Spinal cord (tissue), 10 donors: ENCODE measurements at places on chromosomes 5 and 9. TPM values are rescaled to one million over a fixed set of nuclear protein-coding genes. Genes with fewer than 3 reads are reported as not detected.

Gene TGFBI
- 171 TPM for total RNA-seq

Gene PCDHGA3
- total RNA-seq, result 9.2 TPM

Gene TAF11L10
- total RNA-seq, result not detected

Gene GCNT1
- 5.3 TPM for total RNA-seq

Gene ST8SIA4
- total RNA-seq, result 10.0 TPM

Gene LHX3
- not detected for total RNA-seq

GRCh38 chr5:63247651-63248050 lies 669.0 kb downstream of the LRRC70 start:
- H3K4me1 ChIP-seq, result no peaks in the 10 kb centered on the region
- H3K27me3 ChIP-seq, result no peaks in the 10 kb centered on the region
- no peak overlapping the region for H3K27ac ChIP-seq
- H3K36me3 ChIP-seq, result no peaks in the 10 kb centered on the region
- H3K4me3 ChIP-seq, result no peak overlapping the region
- no peak for DNase-seq

DNA sequence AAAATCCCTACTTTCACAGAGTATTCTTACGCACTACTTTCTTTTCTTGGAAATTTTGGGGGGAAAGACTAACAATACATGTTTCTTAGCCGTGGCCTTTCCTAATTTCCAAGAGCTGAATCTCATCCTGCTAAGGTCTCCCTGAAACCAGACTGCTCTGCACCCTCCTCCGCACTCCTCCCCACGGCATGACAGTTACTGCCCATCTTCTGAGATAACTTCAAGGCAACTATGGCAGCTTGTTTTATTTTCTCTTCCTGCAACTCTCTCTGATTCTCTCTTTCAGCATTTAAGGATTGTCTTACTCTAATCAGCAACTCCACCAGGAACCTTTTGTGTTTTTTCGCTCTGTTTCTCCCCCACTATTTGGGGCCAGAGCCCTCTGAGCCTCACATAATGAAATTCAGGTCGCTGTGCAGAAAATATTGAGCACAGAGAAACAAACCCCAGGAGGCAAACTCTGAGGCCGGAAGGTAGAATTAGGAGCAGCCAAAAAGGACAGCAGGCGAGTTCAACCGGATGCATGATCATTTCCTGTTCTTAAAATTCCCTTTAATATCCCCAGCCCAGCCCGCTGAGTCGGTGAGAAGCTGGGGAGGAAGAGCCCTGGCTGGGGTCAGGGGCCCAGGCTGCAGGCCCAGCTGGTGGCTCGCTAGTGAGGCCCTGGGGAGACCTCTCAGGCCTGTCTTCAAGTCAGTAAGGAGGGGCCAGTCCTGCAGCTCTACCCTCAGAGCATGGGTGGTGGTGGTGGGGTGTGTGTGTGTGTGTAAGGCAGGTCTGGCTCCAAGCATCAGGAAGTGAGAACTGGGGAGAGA lies 213.6 kb upstream of the S1PR3 start:
- no peaks in the 10 kb centered on the region for H3K36me3 ChIP-seq
- no peaks in the 10 kb centered on the region for H3K27me3 ChIP-seq
- H3K4me3 ChIP-seq, result no peak overlapping the region
- peak overlapping the region; percentile 29 for H3K27ac ChIP-seq

- H3K27me3 ChIP-seq, result no peaks in the 10 kb centered on the region
- H3K27ac ChIP-seq, result peak overlapping the region; percentile 57
- no peaks in the 10 kb centered on the region for H3K36me3 ChIP-seq
- DNase-seq, result peak; percentile 55
- H3K4me1 ChIP-seq, result peaks cover 5% of the 10 kb centered on the region
Observed at GRCh38 chr9:92097997-92098482, 17.2 kb downstream of the SPTLC1 start.

GRCh38 chr9:121207371-121207940 lies 5.8 kb upstream of the RAB14 start:
- no peak overlapping the region for H3K27ac ChIP-seq
- no peak overlapping the region for H3K4me3 ChIP-seq
- H3K36me3 ChIP-seq, result no peaks in the 10 kb centered on the region
- H3K4me1 ChIP-seq, result peaks cover 4% of the 10 kb centered on the region

GRCh38 chr5:167579693-167580055 lies 711.8 kb upstream of the WWC1 start:
- H3K4me3 ChIP-seq, result no peak overlapping the region
- H3K4me1 ChIP-seq, result no peaks in the 10 kb centered on the region
- no peaks in the 10 kb centered on the region for H3K36me3 ChIP-seq
- H3K27me3 ChIP-seq, result peaks cover 5% of the 10 kb centered on the region

DNA sequence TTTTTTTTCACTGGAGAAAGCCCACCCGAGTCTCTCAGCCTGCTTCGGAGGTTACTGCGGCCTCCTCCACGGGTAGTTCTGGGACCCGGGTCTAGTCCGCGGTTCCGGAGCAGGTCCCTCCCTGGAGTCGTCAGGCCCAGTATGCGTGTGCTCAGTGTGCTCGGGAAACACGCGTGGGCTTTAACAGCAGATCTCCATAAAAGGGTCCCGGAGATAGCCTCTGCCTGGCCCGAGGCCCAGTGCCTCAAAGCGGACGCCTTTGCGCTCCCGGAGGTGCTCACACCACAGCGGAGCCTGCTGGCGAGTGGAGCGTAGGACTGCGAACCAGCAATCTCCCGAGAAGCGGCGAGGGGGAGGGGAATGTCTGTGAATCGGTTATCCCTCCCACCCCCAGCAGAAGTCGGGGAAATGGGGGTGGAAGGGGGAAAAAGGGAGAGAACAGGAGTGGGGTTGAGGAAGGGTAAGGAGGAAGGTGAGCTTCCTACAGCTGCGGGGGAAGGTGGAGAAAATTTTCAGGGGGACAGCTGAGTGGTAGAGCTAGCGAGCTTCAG lies 28.7 kb downstream of the CDKN2A start:
- H3K36me3 ChIP-seq, result no peaks in the 10 kb centered on the region
- peaks cover 75% of the 10 kb centered on the region for H3K27me3 ChIP-seq
- DNase-seq, result no peak
- H3K4me1 ChIP-seq, result peaks cover 22% of the 10 kb centered on the region
- H3K27ac ChIP-seq, result no peak overlapping the region
- H3K4me3 ChIP-seq, result no peak overlapping the region

GRCh38 chr5:88269222-88269771 lies 652 bp upstream of the TMEM161B start:
- H3K27ac ChIP-seq, result no peak overlapping the region
- DNase-seq, result peak; percentile 22
- peak overlapping the region; percentile 92 for H3K4me3 ChIP-seq

DNA sequence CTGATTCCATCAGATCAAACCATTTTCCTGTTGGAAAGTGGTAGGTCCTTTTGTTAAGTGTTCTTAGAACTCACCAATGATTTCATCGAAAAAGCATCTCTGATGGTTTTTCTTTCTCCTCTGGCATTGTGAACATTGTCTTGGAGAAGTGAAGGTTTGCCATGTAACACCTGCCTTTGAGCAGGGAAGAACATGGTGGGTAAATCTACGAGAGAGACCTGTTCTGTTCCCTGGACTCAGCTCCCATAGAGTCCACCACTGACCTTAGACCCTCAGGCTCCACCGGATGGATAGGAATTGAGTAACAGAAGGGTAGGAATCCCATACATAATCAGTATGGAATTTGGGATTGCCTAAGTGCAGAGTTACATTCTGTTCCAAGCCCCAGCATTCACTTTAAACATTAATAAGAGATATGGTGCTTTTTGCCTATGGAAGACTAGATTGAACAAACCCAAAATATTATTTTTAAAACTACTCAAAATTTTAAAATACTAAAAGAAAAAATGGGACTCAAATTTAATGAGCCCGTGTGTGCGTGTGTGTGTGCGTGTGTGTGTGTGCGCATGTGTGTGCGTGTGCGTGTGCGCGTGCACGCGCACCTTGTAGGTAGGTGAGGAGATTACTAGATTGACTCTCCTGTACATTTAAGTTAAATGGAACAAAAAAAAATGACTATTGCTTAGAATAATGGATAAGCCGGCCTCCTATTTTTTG lies 92.0 kb downstream of the C9orf152 start:
- H3K4me3 ChIP-seq, result no peak overlapping the region
- H3K27ac ChIP-seq, result peak overlapping the region; percentile 71
- H3K4me1 ChIP-seq, result peaks cover 5% of the 10 kb centered on the region
- H3K36me3 ChIP-seq, result no peaks in the 10 kb centered on the region
- no peaks in the 10 kb centered on the region for H3K27me3 ChIP-seq
- DNase-seq, result no peak

- no peak overlapping the region for H3K27ac ChIP-seq
- H3K4me3 ChIP-seq, result no peak overlapping the region
- H3K4me1 ChIP-seq, result no peaks in the 10 kb centered on the region
- DNase-seq, result no peak
- H3K27me3 ChIP-seq, result no peaks in the 10 kb centered on the region
- no peaks in the 10 kb centered on the region for H3K36me3 ChIP-seq
Observed at GRCh38 chr5:178677429-178677828, 50.6 kb upstream of the CLK4 start.

GRCh38 chr5:153476767-153477166 lies 13.7 kb upstream of the GRIA1 start:
- no peaks in the 10 kb centered on the region for H3K27me3 ChIP-seq
- no peak overlapping the region for H3K27ac ChIP-seq
- no peak overlapping the region for H3K4me3 ChIP-seq
- no peaks in the 10 kb centered on the region for H3K4me1 ChIP-seq

- H3K27ac ChIP-seq, result no peak overlapping the region
- DNase-seq, result no peak
- peaks cover 5% of the 10 kb centered on the region for H3K36me3 ChIP-seq
- no peak overlapping the region for H3K4me3 ChIP-seq
- H3K27me3 ChIP-seq, result no peaks in the 10 kb centered on the region
Observed at GRCh38 chr9:78405461-78405860, 108.5 kb downstream of the PSAT1 start.

DNA sequence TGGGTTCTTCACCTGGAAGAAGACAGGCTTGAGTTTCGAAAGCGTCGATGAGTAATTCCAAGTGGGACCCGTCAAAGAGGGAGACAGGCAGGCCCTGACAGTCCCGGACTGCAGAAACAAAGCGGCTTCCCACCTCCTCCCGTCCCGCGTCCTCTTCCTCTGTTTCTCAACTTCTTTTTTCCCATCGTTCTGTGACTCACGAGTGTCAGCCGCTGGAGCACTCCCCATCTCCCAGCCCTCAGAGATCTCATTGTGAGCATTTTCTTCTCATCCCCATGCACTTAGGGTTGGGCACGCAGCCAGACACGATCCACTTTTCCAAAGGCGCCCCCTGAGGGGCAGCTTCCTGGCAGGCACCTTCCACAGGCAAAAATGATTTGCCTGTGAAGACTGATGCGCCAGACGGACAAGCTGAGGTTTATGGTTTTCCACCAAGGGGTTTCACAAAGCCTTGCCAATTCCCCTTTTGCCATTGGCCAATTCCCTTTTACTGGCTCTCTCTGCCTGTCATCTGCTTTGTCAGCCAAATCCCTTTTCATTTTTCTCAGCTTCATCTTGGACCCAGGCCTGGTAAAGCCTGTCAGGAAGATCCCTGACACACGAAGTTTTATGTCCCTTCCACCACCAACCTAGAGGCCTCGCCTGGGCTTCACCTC lies 86.5 kb upstream of the ANKRD55 start:
- H3K27me3 ChIP-seq, result no peaks in the 10 kb centered on the region
- H3K36me3 ChIP-seq, result no peaks in the 10 kb centered on the region
- peaks cover 7% of the 10 kb centered on the region for H3K4me1 ChIP-seq
- H3K27ac ChIP-seq, result no peak overlapping the region
- peak; percentile 15 for DNase-seq

DNA sequence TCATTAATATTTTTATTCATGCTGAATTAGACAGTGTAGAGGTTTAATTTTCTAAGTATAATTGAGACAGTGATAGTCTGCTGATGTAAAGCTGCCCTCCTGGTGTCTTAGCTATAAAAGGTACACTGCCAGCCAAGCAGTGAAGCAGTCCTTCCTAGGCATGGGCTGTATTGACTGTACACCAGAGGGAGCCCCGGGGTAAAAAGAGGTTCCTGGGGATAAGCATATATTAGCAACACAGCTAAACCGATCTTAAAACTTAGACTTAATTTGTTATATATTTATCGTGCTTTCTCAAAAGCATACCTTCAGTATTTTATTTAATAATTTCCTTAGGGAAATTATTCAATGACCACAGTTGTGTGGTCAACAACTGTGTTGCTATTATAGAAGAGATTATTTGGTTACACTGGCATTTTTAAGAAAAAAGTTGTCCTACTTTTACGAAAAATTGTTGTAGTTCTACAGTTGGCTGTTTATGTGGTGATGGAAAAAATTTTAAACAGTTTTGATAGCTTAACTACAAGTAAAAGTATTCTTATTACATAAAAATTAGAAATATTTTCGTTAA lies 68.8 kb downstream of the ELL2 start:
- no peaks in the 10 kb centered on the region for H3K27me3 ChIP-seq
- DNase-seq, result no peak
- H3K4me3 ChIP-seq, result no peak overlapping the region

DNA sequence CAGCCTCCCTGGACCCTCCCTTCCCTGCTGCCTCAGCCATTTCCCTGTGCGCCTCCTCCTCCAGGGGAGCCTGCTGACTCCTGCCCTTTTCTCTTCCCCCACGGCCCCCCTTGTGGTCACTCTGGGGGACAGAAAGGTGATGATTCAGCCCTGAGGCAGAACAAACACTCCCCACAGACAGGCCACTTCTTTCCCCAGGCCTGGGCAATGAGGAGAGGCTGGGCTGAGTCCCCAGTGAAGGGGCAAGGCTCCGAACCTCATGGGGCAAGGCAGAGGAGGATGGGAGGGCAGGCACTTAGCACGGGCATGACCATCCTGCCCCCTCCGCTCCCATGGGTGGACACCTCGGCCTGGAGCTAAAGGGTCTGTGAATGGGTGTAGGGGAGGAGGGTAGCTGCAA lies 21.0 kb downstream of the CSF1R start:
- H3K4me1 ChIP-seq, result peaks cover 17% of the 10 kb centered on the region
- H3K4me3 ChIP-seq, result no peak overlapping the region
- no peak overlapping the region for H3K27ac ChIP-seq
- H3K36me3 ChIP-seq, result no peaks in the 10 kb centered on the region
- no peaks in the 10 kb centered on the region for H3K27me3 ChIP-seq

DNA sequence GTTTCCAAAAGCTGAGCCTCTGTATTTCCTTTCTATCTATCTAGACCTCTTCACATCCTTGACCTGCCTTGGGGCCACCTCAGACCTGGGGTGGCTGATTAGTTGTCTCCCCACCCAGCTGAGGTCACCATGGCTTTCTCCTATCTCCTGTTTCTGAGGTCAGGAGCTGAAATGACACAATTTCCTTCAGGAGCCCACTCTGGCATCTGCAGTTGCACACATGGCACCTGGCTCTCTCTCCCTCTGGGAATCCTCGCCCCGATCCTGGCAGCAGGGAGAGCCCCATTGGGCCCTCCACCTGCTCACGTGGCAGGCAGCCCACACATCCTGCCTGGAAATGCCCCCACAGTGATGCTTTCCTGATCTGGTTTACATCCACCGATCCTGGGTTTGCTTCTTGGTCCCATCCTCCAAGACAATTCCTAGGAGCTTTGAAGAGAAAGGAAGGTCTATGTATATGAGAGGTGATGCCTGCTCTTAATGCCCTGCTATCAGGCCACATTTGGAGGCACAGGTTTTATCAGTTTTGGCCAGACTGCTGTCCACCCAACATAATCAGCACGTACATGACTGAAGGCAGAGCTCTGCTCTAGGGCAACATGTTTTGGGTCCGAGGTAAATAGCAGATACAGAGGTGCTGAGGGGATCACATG lies 53.7 kb downstream of the MARCHF3 start:
- H3K4me1 ChIP-seq, result peaks cover 5% of the 10 kb centered on the region
- no peak for DNase-seq
- no peak overlapping the region for H3K4me3 ChIP-seq
